CD4-positive, alpha-beta T cell treated with Interleukin-1 beta for 1 hour (primary cell): ENCODE measurements at places on chromosomes 7 and 10.

DNA sequence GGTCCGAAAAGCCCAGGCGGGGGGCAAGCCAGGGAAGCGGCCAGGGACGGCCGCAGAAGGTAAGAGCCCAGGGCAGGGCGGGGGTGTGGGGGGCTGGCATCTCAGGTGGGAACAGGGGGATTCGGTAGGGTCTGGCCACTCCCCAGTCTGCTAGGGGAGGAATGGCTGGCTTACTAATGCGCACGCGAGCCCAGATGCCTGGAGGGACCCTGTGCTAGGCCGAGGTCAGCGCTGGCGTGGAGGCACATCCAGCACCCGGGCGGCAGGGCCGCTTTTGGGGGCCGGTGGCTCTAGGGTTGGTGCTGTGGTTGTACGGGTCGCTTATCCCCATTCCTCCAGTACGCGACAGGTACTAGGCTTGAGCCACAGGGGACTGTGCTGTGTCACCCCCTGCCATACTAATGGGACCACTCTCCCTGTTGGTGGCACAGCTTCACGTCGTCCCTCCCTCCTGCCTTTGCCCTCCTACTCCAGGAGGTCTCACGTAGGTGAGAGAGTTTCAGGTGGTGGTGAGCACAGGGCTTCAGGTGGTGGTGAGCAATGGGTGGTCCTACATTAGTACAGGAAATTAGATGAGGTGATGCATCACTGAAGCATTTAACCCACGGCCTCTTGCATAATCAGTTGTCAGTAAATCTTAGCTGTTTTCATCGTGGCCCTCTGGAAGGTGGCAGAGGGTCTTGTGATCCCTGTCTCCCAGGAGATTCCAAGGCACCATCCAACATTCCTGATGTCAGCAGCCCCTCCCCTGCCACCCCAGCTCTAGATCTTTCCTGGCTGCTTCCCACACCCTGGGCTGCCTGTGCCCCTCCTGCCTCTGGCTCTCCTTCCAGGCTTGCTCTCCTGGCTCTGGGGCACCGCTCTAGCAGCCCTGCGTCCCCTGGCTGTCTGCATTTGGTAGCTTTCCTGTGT is 971 bp downstream of the AEBP1 start:
- DNase-seq, result no peak

- DNase-seq, result no peak
These were observed 1101.1 kb downstream of the SORCS3 start for GRCh38 chr10:105742184-105742583.

GRCh38 chr10:109987452-109988211 is 20.2 kb upstream of the ADD3 start:
- DNase-seq, result no peak

DNA sequence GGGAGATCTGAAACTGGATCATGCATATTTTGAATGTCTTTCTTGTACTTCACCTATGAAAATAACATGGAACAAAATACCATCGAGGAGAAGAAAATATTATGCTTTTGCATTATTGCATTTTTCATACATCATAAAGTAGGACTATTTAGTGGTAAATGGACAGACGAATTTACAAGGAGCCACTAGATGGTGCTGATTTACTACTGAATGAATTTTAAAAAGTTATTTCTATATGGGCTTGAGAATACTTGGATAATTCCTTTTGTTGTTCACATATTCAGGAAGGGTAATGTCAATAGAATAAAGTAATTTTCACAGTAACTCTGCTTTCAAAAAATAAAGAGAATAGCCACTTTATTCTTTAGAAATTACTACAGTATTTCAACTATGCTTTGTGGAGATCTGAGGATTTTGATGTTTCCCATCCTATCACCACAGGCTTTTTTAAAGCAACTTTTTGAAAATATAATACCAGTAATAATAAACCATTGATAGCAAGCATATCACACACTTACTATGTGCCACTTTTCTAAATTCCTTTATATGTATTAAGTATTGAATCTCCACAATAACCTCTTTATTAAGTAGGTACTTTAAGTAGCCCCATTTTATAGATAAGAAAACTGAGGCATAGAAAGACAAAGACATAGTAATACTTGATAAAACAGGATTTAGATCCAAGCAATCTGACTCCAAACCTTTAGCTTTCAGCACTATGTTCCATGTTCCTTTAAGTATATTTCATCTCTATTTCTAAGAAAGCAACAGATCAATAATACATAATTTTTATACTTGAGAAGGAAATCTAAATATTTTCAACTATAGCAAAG is 38.6 kb downstream of the NEBL start:
- no peak for DNase-seq

- no peak for DNase-seq
These were observed 152.8 kb downstream of the NEURL1 start for GRCh38 chr10:103646304-103646703.

DNA sequence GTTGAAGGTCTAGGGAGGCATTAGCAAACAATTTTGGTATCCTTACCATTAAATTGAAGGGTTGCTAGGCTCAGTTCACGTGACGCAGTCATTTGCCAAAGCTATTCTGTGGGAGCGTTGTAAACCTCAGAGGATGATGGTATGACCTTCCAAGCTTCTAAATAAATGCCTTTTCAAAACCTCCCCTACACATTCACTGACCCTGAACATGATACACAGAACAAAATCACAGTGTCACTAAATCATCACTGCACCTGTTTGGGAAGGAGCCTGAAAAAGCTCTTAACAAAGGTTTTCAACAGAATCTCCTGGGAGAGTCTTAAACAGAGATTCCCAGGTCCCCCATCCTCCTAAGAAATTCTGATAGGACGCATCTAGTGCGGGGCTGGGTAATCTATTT is 13.2 kb upstream of the CCDC172 start:
- DNase-seq, result no peak

GRCh38 chr10:113650172-113650571 is 13.7 kb downstream of the NRAP start:
- DNase-seq, result no peak

GRCh38 chr10:4136121-4136520 is 351.1 kb upstream of the KLF6 start:
- DNase-seq, result no peak

DNA sequence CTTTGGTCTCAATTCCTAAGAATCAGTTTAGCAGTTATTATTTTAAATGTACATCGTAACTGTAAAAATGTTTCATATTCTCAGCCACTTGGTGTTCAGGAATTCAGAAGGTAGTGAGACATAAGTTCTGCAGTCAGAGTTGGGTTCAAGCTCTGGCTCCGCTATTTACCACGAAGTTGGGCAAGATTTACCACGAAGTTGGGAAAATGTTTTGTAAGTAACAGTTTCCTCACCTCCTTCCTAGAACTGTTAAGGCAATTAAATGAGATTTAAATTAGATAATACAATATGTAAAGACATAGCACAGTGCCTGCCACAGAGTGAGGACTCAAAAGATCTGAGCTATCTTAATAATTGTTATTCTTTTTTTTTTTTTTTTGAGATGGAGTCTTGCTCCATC is 16.3 kb upstream of the ABLIM1 start:
- DNase-seq, result no peak

- DNase-seq, result no peak
These were observed 4.1 kb upstream of the ITGA8 start for GRCh38 chr10:15723803-15724202.

DNA sequence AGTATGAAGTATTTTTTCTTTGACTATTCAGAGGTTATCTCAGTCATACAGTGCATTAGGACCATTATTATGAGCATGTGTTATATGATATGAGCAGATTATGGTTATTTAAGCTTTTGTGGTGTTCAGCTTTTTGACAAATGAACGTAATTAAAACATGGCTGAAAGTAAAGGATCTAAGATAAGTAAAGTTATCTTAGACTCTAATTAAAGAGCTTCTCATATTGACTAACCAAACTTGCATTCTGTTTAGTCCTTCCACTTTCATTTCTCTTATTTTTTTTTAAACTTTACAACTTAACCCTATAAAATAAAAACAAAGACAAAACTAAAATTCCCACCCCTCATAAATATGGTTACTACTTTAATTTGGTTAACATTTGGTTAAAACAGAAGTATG is 6.9 kb upstream of the GPR85 start:
- no peak for DNase-seq

GRCh38 chr7:45461026-45461425 is 113.1 kb upstream of the ADCY1 start:
- no peak for DNase-seq

DNA sequence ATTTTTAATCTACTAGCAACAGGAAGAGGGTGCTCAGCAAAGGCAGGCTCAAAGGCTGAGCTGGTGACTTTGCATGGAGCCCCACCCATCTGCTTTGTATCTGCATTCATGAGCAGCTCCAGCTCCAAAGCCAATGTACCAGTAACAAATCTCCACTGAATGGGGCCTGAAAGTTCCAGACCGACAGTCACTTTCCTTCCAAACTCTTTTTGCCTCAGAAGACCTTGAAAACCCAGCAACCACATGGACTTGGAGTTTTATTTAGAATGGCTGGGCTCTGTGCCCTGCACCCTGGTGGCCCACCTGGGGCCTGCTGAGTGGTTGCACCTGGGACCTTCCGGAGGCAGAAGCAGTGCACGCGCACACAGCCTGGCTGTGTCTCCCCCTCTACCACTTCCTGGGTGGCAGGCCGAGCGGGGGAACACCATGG is 195.0 kb upstream of the PLXNA4 start:
- peak; percentile 27 for DNase-seq

DNA sequence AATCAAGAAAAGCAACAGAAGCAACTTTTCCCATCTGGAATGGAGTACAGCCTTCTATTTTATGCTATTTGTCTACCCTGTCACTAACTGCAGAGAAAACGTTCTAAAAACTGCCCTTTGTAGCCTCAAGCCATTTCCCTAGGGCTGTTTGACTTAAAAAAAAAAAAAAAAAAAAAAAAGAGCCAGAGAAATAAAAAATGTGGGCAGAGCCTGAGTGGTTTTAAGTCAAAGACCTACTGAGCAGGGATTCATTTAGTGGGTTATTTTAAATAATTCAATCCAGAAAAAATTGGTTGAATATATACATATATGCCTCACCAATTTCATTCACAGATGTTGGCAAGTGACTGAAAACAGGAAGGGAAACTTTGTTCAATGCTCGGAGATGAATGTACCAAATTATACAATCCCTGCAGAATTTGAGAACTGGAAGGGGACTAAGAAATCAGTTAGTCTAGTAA is 75.2 kb downstream of the PPP1R3C start:
- DNase-seq, result no peak

DNA sequence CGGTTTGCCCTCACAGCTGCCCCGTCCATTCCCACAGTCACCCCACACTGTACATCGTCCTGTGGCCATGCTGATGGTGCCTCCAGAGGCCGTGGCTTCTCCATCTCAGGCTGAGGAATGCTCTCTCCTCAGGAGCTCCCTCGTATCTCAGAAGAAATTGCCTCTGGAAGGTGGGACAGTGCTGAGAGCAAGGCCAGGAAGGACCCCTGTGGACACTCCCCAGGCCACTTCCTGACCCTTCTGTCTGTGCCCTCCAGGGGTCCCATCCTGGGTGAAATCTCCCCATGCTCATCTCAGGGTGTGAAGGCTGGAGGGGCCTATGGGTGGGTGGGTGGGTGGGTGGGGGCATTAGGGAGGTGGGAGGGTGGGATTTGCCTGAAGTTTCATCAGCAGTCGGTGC is 454.3 kb downstream of the PLXNA4 start:
- DNase-seq, result no peak

- no peak for DNase-seq
These were observed 48.4 kb upstream of the CUL1 start for GRCh38 chr7:148650232-148650858.

DNA sequence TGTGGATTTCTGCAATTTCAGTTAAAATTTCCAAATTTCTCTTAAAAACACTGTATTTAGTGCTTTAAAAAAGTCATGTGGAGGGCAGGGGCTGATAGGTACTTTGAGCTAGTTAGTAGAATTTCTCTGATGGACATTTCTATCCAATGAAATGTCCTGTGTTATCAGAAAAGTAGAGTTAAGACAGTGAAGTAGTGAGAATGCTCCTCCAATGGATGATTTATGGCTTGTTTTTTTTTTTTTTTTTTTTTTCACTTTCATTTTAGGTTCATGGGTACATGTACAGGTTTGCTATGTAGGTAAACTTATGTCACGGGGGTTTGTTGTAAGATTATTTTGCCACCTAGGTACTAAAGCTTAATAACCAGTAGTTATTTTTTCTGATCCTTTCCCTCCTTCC is 55.0 kb downstream of the BTAF1 start:
- no peak for DNase-seq

- no peak for DNase-seq
These were observed 7.8 kb downstream of the MAD1L1 start for GRCh38 chr7:2224934-2225333.

DNA sequence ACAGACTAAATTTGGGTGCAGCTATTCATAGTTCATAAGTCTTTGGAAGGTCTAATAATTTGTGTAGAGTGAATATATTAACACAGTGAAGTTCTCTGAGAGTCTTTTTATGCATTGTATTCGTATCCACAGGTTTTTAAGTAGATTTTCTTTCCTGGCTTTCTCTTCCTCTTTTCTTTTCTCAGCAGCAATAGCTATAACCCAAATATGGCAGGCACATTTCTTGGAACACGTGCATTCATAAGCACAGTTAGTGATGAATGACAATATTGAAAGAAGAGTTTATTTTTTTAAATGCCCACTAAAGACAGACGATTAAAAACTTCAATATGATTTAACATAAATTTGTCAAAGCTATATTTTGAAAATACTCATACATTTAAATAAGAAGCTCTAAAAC is 220.5 kb upstream of the MBL2 start:
- no peak for DNase-seq

GRCh38 chr10:94546901-94547185 is 1.3 kb downstream of the HELLS start:
- no peak for DNase-seq

DNA sequence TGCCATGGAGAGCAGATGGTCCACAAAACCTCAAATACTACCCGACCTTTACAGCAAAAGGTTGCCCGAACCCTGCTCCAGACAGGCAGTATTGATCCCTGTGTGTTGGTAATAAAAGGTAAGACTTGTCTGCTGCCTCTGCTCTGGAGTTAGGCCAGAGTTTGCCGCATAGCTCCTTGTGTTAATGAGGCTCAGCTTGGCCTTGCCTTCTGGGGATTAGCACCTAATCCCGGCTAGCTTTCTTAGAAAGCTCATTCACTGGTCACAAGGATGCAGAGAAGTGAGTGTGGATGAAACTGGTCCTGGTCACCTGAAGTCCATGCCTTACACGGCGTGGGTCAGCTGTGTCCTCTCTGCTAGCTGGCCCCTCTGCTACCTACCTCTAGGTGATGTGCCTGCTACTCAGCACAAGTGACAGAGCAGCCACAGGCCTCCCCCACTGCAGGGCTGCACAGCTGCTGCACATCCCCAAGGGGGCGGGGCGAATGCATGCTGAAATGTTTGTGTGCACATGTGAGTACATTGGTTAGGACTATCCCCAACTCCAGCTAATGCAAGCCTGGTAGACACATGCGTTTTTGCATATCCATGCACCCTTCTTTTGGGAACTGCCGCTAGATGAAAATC is 31.7 kb upstream of the SYPL1 start:
- no peak for DNase-seq

GRCh38 chr10:28632584-28632945 is 44.8 kb upstream of the BAMBI start:
- DNase-seq, result no peak

GRCh38 chr7:83141927-83142326 is 20.8 kb downstream of the PCLO start:
- no peak for DNase-seq
